Stimulated activated CD8-positive, alpha-beta memory T cell treated with anti-CD3 and anti-CD28 coated beads, Interleukin-4, amount 100 ng/mL, for 24 hours (primary cell): ENCODE measurements at places on chromosomes 12 and 14.

- DNase-seq: no peak
These were observed 50.6 kb downstream of the KIF21A start for GRCh38 chr12:39392154-39392925.

DNA sequence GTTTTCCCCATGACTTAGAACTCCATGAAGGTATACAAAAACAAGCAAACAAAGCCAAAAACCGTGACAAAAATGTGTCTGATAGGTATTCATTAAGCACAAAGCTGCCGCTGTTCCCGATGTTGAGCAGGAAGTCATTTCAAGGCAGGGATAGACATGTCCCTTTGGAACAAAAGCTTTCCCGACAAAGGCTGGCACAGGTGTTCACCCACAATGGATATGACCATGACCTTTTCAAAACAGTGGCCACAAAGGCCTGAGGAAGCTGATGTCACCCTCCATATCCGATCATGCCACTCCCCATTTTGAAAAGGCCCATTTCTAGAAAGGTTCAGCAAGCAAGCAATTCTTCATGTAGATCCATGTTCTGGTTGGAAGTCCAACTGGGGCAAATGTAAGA, 279.1 kb downstream of the BTG1 start:
- no peak for DNase-seq

- DNase-seq: no peak
These were observed 37.6 kb upstream of the APPL2 start for GRCh38 chr12:105273601-105274000.

DNA sequence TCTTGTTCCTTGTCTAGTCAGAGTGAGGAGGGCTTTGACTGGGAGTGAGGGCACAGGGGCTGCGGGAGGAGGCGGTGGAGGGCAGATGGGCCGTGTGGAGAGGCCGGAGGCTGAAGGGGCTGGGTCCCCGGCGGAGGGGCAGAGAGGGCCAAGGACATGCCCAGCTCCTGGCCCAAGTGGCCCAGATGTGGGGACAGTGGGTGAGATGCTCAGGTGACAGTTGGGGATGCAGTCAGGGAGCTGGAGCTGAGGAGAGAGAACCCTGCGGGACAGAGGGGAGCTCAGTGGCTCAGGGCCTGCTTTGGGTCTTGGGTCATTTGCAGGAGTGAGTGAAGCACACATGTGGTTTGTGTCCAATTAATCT, 26.5 kb upstream of the PLD4 start:
- no peak for DNase-seq

GRCh38 chr14:23159532-23159931, 23.9 kb downstream of the SLC7A8 start:
- no peak for DNase-seq

GRCh38 chr14:31261859-31262731, 54.5 kb upstream of the HECTD1 start:
- no peak for DNase-seq

- no peak for DNase-seq
These were observed 115.3 kb upstream of the CCND2 start for GRCh38 chr12:4158306-4158705.

DNA sequence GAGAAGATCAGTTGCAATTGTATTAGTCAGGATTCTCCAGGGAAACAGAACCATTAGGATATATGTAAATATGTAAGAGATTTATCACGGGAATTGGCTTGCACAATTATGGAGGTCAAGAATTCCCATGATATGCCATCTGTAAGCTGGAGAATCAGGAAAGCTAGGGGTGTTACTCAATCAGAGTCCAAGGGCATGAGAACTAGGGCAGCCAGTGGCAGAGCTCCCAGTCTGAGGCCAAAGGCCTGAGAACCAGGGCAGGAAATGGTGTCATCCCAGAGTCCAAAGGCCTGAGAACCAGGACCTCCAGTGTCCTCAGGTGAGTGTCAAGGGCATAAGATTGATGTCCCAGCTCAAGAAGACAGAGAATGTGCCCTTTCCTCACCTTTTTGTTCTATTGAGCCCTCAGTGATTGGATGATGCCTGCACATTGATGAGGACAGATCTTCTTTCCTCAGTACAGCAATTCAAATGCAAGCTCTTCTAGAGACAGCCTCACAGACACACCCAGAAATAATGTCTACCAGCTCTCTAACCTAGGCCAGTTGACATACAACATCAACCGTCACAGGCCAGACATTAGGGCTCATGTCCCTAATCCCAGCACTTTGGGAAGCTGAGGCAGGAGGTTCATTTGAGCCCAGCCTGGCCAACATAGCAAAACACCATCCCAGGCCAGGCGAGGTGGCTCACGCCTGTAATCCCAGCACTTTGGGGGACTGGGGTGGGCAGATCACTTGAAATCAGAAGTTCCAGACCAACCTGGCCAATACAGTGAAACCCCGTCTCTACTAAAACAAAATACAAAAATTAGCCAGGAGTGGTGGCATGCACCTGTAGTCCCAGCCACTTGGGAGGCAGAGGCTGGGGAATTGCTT, 34.9 kb upstream of the ZNF740 start:
- DNase-seq: no peak

DNA sequence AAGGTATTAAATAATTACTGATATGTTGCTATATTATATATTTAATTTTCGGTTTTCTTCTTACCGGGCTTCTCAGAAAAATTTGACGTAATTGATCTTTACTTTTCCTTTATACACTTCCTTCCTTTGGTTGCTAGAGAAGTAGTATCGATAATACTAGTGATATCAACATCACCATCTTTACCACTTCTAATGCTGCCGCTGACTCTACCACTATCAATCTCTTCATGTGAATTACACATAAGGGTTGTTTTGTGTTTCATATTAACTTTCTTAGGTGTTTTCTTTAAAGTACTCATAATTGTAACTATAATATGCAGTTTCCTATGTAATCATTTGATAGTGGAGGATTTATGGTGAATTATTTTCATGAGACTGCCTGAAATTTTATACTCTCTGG, 30.9 kb upstream of the KLRF1 start:
- no peak for DNase-seq

DNA sequence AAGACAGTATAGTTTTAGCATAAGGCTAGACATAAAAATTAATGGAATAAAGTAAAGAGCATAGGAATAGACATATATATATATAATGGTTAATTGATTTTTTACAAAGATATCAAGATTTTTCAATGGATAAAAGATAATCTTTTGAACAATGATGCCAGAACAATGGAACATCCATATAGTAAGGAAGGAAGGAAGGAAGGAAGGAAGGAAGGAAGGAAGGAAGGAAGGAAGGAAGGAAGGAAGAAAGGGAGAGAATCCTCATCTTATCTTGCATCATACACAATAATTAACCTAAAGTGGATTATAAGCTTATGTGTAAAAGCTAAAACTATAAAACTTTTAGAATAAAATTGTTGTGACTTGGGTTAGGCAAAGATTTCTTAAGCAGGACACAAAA, 9.8 kb upstream of the NELL2 start:
- DNase-seq: no peak
